ENCODE measurements at places on chromosomes 2 and 18.

DNA sequence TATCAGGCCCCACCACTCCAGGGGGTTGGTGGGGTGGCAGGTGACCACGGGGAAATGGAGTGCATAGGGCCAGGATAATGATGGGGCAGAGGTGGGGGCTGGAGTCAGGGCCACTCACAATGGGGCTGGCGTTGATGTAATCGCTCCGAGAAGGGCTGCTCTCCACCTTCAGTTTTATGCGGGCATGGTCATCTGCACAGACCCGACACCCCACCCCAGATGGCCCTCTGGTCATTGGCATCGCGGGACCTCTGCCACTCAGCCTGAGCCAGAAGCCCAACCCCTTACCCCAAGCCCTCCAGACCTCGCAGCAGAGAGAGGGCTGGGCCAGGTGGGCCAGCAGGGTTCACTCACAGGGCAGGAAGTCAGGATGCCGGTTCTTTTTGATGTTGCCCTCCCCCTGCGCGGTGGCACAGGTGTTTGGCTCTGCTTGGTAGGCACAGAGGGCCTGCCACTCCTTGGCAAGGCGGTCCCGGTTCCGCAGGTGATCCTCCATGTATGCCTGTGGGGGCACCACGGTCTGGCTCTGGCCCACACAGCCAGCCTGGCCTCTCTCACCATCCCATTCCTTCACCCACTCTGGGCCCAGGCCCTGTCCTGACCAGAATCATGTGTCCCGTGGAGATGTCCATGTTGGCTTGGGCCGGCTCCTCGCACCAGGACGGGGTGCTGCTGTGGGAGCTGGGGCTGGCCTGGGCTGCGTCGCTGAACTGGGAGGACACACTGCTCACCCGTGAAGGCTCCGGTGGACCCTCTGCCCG is 12.4 kb downstream of the PTPRN start:
- no peak for DNase-seq

GRCh38 chr2:150997066-150997465 is 264.6 kb downstream of the RBM43 start:
- no peak for DNase-seq

DNA sequence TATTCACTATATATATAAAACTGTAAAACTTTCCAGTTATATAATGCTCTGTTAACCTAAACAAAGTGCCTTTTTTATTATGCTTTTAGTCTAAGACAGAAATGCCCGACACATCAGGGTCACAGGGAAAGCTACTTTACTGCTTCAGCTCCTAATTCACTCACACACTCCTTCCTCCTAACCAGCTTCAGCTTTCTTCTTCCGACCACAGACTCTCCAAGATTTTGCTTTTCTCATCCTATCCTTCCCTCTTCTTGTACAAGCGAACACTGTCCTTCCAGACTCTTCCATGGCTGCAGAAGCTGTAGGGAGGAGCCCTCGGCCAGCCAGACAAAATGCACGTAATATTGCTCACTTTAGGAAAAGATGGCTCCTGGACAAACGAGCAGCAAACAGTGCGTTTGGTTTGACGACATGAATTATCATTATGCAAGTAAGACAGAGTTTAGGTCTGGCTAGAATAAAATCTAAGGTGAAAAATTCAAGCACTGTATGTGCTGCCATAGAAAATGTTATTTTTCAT is 47.5 kb upstream of the HNRNPA3 start:
- no peak for DNase-seq

DNA sequence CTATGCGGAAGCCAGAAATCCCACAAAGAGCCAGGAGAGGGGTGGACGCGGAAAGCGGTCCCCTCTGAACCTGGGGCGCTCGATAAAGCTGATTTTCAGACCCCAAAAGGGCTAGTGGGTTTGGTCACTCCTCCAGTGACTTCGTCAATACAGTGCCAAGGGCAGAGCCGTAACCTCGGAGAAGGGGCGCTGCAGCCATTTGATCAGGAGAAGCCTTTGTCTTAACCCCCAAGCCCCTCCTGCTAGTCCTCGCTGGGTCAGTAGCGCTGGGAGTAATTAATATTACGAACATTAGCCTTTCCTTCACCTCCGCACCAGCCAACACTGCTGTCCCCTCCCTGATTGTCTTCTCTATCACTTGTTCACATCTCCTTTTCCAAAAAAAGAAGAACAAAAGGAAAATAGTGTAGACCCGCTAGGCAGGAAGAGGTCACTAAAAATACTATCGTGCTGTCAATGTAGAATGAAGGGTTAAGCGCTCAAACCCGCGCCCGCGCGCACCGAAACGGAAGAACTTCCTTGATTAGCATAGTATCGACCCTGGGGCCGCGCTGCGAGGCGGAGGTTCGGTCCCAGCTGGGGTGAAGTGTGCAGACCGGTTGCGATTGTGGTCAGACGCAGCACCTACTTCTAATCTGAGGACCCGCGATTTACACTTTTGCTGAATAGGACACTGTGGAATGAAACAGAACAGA is 63.2 kb upstream of the MAPRE2 start:
- peak; percentile 23 for DNase-seq

DNA sequence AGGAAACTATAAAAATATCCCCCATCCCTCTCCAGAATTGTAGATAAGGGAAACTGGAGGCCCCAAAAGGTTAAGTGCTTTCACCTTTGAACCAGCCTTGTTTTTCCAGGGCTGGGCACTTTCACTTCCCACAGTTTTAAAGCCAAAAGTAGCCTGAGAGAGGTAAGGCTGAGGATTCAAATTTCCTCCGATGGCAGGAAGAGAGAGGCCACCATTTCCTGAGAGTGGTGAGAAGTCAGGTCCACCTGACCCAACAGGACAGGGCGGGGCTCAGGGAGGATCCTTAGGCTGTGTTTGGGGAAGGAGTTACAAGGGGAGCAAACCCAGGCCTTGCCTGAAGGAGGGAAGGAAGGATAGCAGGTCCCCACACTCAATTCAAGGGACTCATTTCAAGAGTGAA is 4.7 kb upstream of the TEX261 start:
- no peak for DNase-seq

- DNase-seq = no peak
Observed at GRCh38 chr2:181924336-181924735, 32.8 kb downstream of the ITPRID2 start.

DNA sequence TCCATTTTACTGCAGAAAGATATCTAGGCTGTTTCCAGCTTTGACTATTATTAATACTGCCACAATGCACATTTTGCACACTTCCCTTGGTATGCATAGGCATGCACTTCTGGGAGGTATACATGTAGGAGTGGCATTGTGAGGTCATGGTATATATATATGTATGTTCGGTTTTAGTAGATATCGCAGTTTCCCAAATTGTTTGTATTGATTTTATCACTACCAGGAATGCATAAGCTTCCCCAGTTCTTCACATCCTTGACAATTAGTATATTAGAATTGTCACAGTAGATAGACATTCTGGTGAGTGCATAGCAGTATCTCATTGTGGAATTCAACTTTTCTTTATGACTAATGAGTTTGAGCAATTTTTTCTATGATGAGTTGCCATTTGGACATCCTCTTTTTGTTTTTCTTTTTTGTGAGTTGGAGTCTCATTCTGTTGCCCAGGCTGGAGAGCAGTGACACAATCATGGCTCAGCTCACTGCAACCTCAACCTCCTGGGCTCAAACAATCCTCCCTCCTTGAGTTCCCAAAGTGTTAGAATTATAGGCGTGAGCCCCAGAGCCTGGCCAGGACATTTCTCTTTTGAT is 4.2 kb upstream of the GRB14 start:
- no peak for DNase-seq

GRCh38 chr2:238302087-238302486 is 13.7 kb upstream of the PER2 start:
- DNase-seq = no peak

- DNase-seq = no peak
Observed at GRCh38 chr18:59357928-59358327, 1.1 kb downstream of the LMAN1 start.

DNA sequence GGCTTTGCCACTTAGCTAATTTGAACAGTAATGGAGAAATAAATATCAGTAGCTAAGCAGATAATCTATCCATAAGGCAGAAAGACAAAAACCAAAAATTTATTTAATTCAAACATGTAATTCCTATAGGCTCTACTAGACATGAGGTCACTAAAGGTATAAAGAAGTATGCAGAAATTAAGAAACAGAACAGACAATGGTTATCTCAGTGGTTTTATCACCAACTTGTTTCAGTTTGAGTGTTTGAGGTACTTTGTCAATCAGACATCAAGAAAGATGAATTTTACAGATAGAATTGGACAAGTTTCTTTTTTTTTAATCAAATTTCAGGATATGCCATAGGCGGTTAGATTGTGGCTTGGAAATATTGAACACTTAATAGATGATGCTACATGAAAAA is 67.4 kb upstream of the ZEB2 start:
- no peak for DNase-seq

- DNase-seq = no peak
Observed at GRCh38 chr2:6920743-6921064, 3.5 kb downstream of the RNF144A start.

- DNase-seq = no peak
Observed at GRCh38 chr2:25088817-25089516, 47.1 kb downstream of the EFR3B start.

GRCh38 chr2:217219164-217219520 is 359.3 kb upstream of the TNP1 start:
- no peak for DNase-seq

- DNase-seq = no peak
Observed at GRCh38 chr2:105886687-105887086, 142.0 kb downstream of the NCK2 start.

DNA sequence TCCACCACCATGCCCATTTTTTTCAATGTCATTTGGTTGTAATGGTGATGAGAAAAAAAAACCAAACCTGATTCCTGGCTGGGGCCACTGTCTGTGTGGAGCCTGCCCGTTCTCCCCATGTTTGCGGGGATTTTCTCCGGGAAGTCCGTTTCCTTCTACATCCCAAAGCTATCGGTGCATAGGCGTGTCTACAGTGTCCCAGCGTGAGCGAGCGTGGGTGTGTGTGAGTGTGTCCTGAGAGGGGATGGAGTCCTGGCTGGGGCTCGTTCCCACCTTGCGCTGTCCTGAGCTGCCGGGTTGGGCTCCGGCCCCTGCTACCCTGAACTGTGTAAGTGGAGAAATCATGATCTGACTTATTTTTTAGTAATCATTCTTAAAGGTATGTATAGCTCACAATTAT is 7.3 kb upstream of the ZAP70 start:
- DNase-seq = no peak

- no peak for DNase-seq
Observed at GRCh38 chr2:37916512-37917082, 8.5 kb upstream of the RMDN2 start.

DNA sequence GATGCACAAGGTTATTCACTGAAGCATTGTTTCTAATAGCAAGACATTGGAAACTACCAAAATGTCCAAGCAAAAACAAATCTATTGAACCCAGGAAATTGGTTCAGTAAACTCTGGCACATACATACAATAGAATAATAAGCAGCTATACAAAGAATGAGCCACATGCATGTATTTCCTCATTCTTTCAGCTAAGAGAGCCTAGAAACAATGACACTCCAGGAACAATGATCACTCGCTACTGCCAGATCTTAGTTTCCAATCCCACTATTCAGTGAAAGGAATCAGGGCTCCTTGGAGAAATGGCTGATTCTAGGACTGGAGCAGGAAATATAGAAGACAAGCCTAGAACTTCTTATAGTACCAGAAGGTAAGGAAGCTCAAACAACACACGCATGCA is 221.9 kb upstream of the AGAP1 start:
- DNase-seq = no peak

GRCh38 chr2:231642631-231643494 is 50.2 kb downstream of the TEX44 start:
- peak; percentile 42 for DNase-seq

DNA sequence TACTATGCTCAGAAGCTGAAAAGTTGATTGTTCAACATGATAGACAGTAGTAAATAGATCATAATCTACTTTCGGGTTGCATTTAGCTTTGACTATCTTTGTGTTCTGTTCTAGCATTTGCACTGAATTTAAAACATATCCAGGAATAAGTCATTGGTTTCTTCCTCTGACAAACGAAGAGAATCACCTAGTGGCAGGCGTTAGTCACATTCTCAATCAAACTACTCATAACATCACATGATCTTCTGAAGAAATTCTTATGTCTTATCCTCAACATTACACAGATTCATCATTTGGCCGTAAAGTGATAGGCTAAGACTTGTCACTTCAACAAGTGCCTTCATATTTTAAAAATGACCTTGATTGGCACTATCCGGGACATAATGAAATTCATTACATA is 63.6 kb upstream of the TTC21B start:
- DNase-seq = no peak

GRCh38 chr2:79219383-79219988 is 59.9 kb upstream of the REG3A start:
- no peak for DNase-seq

- no peak for DNase-seq
Observed at GRCh38 chr2:50318147-50318546, 713.8 kb downstream of the NRXN1 start.

DNA sequence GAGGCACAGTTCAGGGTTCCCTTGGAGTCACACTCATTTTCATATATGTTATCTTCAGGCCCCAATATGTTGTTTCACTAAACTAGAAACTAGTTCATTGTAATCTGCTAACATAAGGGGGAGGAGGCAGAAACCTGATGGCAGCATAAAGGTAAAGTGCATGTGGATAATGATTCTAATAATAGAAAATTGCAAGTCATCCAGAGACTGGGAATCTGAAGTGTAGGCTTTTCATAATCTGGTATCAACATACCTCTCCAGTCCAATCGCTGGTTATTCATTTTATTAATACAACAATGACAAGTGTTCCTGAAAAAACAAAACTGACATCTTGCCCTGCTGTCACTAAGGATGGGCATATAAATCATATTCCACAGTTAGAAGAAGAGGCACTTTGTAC is 326.3 kb upstream of the ZNF804A start:
- no peak for DNase-seq

- no peak for DNase-seq
Observed at GRCh38 chr2:118836411-118836930, 11.0 kb downstream of the EN1 start.

- DNase-seq = no peak
Observed at GRCh38 chr2:240579771-240580614, 6.5 kb upstream of the CAPN10 start.

DNA sequence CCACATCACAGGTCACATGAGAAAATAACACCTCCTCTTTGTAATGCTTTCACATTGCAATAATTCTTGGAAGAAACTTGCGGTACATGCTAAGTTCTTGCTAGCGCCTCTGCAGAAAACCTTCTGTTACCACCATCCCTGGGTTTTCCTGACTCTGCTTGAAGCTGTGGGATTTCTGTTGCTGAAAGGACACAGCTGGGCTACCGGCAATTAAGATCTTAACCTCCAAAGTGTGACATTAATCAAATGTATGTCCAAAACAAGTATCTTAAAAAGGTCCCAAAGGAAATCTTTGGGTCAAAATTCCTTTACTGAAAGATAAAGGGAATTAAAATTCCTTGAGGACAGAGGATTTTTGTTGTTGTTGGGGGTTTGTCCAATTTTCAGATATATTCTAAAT is 7.5 kb downstream of the CCBE1 start:
- no peak for DNase-seq

- DNase-seq = no peak
Observed at GRCh38 chr2:240644859-240645301, 19.6 kb downstream of the GPR35 start.
